ENCODE measurements at places on chromosomes 2 and 18.

DNA sequence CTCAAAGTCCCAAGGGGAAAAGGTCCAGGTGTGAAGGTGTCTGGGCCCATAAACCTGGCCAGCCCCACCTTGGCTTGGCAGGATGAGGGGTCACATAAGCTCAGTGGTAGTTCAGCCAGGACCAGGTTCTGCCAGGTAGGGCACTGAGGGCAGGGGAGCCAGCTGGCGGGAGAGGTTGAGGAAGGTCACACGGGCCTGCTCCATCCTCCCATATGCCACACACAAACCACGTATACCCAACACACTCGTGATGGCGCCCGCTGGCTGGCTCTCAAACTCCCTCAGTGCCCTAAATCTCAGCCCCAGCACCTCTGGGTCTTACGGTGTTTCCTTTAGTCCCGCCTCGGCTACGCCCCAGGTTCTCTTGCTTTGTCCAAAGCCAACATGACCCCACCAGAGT, 160.5 kb downstream of the ZFP36L2 start:
- no peak for DNase-seq

GRCh38 chr2:179592167-179592936, 269.1 kb downstream of the ZNF385B start:
- no peak for DNase-seq

GRCh38 chr2:179691235-179691634, 170.2 kb downstream of the ZNF385B start:
- DNase-seq = no peak

DNA sequence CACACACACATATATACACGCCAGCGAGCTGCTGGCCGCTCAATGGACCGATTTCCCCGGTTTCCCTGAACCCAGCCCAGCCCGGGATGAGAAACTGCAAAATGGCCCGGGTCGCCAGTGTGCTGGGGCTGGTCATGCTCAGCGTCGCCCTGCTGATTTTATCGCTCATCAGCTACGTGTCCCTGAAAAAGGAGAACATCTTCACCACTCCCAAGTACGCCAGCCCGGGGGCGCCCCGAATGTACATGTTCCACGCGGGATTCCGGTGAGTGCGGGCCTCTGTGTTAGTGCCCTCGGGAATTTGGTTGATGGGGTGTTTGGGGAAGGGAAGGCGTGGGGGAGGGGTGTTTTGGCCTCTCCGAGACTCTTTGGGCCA, 392 bp downstream of the ST8SIA3 start:
- no peak for DNase-seq

DNA sequence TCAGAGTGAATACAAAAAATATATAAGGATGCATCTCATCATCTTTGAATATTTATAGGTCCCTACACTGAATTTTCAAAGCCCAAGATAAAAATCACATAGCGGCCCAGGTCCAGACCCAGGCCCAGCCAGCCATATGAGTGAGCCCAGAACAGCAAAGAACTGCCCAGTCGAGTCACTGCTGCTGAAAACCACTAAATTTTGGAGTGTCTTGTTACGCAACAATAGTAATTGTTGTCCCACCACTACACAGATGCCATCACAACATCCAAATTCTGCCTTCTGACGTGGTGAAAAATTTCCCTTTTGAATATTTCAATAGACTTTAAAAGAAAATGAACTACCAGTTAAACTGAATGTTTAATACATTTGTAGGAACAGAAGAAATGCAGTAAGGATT, 5.7 kb downstream of the C18orf32 start:
- DNase-seq = no peak

DNA sequence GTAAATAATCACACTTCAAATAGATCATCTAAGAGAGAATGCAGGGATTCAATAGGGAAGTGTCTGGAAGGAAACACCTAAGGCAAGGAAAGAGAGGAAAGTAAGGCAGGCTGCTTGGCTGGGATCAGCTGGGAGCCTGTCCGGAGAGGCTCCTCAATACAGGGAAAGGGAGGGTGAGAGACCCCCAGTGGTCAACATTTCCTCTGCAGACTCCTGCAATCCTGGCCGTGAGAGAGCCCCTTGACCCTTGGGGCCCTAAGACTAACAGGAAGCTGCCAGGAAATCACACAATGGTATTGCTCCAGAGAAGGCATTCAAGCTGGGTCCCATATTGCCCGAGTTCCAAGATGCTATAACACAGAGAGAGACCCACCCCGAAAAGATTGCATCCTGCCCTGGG, 549.4 kb downstream of the NYAP2 start:
- peak; percentile 11 for DNase-seq

GRCh38 chr2:152823905-152824304, 105.5 kb downstream of the ARL6IP6 start:
- DNase-seq = no peak

GRCh38 chr2:106866641-106867040, 19.3 kb downstream of the ST6GAL2 start:
- no peak for DNase-seq

DNA sequence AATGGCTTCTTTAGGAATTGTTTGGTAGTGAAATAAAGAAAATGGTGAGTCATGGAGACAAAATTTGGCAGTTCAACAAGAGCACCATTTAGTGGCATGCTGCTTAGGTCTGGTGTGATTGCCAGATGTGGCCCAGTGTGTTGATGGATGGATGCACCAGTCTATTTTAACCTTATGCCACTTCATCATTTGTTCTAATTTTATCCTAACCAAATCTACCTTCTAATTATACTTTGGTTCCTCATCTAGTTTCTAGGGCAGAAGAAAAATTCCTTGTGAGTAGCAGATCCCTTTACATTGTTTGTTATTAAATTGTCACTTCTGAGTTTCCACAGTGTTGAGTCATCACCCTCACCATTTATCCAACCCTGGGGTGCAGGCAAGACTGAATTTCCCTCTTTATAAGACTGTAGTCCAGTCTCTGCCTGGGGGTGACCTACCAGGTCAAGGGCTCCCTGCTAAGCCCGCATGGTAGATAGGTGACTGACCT, 32.5 kb downstream of the NABP1 start:
- DNase-seq = no peak

DNA sequence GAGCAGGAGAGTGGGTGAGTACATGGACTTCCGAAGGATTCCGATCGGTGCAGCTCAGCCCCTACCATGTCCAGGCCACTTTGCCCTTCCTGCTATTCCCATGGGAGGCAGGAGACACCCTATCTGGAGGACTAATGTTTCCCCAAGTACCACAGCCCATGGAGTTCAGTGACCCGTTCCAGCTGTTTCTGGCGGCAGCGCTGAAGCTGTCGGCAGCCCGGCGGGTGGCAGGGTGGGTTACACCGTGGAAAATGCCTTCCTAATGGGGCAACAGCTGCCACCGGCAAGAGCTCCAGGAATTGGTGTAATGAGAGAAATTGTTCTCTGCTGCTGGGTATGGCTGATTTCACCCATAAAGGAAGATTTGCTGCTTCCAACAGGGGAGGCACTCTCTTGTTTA, 98.3 kb downstream of the MYCN start:
- no peak for DNase-seq

DNA sequence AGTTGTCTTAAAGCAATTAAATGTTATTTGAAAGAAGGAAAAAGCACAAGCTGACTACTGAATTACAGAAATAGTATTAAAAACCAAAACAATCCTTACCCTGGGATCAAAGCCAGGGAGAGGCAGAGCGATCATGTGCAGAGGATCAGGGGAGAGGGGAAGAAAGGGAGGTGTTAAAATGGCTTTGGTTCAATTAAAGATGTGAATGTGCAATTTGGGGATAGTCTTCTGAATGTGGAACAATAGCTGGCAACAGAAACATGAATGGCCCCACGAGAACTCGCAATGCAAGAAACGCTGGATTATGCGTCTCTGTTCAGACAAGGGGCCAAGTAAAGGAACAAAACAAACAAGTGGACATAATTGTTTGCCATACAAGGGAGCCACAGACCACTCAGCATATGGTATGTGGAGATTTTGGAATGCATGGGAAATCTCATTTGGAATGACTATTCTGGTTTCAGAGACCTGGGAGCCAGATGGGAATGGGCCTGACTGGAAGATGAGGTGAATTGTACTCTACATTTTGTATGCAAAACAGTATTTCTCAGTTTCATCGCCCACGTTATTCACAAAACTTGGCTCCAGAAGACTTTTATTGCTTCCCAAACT, 155.4 kb downstream of the SLC4A3 start:
- no peak for DNase-seq

DNA sequence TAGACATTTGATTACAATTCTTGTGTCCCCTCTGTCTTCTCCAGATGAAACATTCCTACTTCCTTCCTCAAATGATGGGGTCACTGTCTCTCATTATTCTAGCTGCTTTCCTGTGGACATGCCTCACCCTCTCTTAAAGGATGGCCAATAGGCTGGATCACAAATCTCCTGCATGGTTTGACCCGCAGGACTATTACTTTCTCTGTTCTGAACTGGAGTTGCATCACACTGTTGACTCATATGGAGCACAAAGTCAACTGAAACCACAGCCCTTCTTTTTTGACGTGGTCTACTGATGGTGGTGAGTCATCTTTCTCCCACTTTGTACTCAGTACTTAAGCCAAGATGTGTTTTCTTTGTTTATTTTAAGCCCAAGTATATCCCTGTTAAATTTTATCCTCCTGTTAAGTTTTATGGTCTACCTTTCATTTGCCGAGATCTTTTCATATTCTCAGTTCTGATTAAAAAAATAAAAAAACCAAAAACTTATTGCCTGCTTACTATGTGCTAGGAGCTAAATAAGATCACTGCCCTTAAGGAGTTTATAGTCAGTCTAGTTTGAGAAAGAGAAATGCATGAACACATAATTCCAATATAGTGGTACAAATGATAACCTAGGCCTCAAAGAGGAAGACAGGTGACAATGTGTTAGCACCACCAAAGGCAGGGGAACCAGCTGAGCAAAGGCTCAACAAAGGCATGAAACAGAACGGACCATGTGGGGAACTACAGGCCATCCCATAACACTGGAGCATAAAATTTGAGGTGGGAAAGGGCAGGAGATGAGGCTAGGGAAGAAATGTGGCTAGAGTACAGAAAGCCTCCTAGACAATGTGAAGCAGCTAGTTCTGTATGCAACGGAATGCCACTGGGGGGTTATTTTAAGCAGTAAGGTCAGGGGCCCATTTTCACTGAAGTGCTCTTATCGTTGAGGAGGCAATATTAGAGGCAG, 67.6 kb upstream of the ZFP36L2 start:
- peak; percentile 26 for DNase-seq

- no peak for DNase-seq
Measured at GRCh38 chr2:237196409-237196808, 110.7 kb downstream of the COPS8 start.

DNA sequence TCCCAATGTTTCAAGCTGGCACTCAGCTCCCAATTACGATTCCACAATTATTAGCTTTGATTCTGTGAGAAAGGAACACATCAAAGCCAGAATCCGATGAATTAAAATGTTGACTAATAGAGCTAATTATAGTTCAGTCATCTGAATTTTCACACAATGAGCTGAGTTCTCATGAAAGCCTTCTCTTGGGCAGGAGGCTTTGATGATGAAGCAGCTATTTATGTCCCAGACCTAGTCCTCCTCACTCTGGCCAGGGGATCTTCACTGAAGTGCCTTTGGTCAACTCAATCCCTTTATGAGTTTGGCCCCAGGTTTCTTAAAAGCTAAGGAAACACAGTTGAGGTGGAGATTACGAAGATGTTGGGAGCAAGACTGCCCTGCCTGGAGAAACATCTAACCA, 74.7 kb upstream of the PPM1B start:
- DNase-seq = no peak

GRCh38 chr18:32019251-32019948, 775 bp downstream of the RNF125 start:
- peak; percentile 61 for DNase-seq

DNA sequence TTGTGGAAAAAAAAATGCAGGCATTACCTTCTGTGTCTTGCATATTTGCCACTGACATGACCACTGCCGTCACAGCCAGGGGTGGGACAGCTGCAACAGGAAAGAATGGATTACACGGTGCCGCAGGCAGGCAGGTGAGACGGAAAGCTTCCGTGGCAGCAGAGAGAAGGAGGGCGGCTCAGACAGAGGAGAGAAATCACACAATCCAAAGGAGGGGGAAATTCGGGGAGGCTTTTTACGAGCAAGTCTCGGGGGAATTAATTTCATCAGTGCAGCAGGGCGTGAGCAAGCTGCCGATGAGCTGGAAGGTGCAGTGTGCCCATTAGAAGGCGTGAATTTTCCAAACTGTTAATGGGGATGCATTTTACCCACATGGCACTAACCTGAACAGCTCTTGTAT, 234.8 kb upstream of the PXDN start:
- DNase-seq = no peak

- no peak for DNase-seq
Measured at GRCh38 chr2:15695582-15696330, 104.1 kb downstream of the DDX1 start.

- no peak for DNase-seq
Measured at GRCh38 chr2:46200100-46200690, 97.0 kb upstream of the EPAS1 start.

- DNase-seq = no peak
Measured at GRCh38 chr2:188668017-188668680, 306.0 kb upstream of the COL3A1 start.

DNA sequence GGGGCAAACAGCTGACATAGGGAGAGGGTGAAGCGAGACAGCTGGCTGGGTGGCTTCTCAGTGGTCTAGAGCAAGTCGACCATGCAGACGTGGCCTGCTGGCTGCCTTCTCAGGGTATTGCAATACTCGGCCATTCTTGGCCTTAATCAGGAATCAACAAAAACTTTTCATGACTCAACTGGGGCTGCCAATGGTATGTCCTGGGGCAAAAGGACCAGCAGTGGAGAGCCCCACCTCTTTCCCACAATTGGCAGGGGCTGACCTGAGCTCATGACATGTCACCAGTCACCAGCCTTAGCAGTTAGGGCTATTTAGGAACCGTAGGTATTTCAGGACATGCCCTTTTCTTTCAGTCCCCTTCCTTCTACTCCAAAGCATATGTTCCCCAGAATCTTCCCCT, 19.1 kb downstream of the PLA2R1 start:
- DNase-seq = peak; percentile 61

- no peak for DNase-seq
Measured at GRCh38 chr2:17558053-17558452, 17.6 kb downstream of the VSNL1 start.

- DNase-seq = peak; percentile 90
Measured at GRCh38 chr18:75827751-75828287, 400.3 kb upstream of the SMIM21 start.

GRCh38 chr2:72112401-72112800, 35.3 kb downstream of the CYP26B1 start:
- no peak for DNase-seq

DNA sequence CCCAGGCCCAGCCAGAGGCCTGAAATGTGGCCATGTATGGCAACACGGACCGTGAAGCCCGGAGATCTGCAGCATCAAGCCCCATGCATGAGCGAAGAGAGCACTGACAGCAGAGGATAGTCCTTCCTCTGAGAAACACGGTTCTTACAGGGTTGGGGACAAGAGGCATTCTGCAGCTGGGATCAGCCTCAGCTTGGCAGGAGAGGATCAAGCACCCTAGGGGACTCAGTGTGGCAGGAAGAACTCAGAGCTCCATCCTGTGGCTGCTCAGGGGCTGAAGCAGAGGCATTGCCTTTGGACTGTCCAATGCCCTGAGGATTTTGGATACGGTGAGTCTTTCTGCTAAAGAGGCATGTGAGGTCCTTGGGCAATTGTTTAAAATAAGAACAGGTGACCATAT, 368.7 kb downstream of the ZNF516 start:
- DNase-seq = peak; percentile 37

- DNase-seq = no peak
Measured at GRCh38 chr2:39918886-39919285, 139.8 kb upstream of the THUMPD2 start.
